Jurkat, Clone E6-1 (cell line): ENCODE measurements at places on chromosomes 3 and 15.

DNA sequence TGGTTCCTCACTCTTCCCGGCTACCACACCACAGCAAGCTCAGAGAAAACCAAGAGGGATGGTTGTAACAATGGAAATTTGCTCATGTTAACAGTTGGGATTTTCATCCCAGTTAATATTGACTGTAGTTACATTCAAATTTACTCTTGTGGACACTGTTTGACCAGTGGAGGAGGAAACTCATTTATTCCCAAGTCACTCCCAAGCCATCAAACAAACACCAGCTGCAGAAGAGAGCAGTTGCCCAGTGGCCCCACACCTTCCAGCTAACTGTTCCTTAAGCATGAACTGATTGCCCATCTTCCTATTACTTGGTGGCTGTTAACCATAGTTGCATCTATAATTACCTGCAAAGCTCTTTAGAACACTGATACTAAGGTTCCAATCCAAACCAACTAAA, 24.1 kb upstream of the MECOM start:
- DNase-seq = no peak

DNA sequence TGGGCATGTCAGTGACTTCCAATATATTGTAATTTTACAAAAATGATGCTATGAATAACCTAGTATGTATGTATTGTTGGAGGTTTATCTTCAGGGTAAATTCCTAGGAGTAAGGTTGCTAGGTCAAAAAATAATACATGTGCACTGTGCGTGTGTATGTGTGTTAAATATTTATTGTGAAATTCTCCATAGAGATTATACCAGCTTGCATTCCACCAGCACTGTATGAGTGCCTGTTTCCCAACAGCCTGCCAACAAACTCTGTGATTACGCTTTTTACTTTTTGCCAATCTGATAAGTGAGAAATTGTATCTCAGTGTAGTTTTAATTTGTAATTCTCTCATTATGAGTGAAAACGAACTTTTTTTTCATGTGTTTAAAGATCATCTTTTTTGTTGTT, 12.6 kb upstream of the IGF2BP2 start:
- no peak for DNase-seq

- no peak for DNase-seq
These were observed 16.8 kb downstream of the PLA2G4F start for GRCh38 chr15:42139596-42139995.

DNA sequence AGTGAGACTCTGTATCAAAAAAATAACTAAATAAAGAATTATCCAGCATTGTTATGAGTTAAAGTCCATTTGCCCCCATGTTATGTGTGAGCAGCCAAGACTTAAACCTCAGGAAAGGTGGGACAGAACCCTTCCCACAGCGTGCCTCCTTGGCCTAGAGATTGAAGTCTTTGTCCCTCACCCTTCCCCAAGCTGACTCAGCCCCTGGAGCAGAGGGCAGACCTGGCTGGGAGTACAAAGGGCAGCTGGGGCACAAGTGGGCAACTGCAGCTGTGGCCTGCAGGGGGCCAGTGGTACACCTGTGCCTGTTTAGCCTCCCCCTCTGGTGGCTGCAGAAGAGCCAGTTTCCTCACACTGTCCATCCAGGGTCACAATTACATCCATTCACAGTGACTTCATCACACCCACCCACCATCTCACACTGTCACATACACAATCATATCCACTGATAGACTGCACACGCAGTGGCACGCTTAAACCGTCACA, 940 bp upstream of the ACY1 start:
- DNase-seq = no peak

- DNase-seq = no peak
These were observed 53.5 kb upstream of the PRTG start for GRCh38 chr15:55796321-55796965.

- DNase-seq = no peak
These were observed 866.1 kb downstream of the NSUN3 start for GRCh38 chr3:94928921-94929320.

DNA sequence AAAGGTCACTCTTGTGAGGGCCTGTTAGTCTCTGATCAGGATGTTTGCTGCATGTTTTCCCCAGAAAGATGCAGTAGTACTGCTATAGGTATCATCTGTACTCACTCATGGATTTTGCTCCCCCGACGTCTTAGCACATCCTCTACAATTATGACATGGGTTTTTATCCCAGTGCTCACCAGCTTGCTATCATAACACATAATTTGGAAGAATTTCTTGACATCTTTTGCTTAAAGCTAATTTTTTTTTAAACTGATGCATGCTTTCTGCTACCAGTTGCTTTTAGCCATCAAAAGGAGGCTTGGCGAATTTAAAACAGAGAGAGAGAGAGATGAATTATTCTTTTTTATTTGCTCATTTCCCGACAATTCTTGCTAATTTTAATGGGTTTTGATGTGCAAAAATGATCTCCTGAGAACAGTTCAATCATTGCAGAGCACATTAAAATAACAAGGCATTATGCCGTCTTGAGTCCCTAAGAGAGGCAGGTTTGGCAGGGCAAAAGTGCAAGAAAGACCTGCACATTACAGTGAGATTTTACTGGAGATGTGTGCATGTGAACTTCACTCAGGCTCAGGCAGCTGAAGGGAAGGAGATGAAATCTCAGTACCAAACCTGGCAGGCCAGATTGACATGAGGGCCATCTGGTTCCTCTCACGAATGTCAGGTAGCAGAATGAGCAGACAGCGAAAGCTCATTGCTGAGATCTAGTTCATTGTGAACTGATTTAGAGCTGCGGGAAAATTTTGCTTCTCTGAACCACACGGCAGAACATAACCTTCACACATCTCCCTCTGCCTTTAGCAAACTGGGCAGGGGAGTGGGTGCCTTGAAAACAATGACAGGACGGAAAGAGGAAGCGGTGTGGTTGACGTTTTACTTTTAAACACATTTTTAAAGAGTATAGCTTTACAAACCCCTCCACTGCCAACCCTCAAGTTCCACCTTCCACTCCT, 25.9 kb upstream of the GOLGA8B start:
- DNase-seq = no peak

DNA sequence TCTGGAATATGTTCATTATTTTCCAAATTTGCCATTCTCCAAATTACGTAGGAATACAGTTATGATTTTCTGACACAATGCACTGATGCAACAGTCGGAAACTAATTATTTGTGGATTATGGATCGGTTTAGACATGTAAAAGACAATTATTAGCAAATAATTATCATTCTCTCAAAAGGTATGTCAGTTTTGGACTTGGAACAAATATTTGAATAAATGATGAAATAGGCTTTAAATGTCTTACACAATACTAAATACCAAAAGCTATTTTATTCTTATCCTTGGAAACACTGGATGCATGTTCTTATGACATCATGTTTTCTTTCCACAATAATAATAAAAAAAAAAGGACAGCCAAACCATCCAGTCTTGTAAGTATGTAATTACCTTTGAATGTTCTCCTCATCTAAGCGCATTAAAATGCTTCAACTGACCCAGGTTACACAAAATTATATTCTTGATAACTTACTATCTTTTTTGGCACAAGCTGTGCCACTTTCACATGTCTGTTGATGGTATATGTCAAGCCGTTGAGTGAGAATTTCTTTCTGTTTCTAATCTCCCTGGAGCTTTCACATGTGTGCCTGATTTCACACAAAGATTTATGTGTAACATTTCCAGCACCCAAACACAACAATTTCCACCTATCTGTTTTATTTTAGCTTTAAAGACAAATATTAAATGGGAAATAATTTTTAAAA, 238.5 kb upstream of the ZNF385D start:
- DNase-seq = no peak

- no peak for DNase-seq
These were observed 28.5 kb downstream of the RTF1 start for GRCh38 chr15:41445399-41445798.

GRCh38 chr15:64991536-64992135, 1.9 kb upstream of the SPG21 start:
- no peak for DNase-seq

- peak; percentile 14 for DNase-seq
These were observed 50.0 kb downstream of the RLBP1 start for GRCh38 chr15:89171136-89172072.

DNA sequence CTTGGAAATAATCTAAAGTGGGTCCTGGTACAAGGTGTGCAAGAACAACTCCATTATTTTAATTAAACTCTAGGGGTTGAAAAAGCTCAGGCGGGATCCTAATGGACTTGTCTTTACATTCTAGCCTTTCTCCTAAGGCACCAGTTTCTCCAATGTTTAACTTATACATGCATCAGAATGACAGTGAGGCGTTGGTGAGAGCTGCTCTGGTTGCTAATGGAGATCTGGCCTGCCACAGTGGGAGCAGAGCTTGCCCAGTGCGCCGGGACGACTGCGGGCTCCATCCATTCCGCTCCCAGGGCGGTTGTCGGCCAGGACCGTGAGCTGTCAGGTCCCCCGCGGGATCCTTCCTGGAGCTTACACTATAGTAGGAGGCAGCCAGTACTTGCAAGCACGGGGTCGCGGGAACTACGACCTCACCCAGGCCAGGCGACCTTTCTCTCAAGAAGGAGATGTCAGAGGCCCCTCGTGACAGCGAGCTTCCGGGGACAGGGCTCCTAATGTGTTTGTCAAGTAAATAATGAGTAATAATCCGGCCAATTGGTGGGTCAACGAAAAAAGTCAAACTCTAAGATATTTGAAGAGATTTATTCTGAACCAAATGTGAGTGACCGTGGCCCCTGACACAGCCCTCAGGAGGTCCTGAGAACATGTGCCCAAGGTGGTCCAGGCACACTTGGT, 991 bp upstream of the HIGD1A start:
- no peak for DNase-seq

DNA sequence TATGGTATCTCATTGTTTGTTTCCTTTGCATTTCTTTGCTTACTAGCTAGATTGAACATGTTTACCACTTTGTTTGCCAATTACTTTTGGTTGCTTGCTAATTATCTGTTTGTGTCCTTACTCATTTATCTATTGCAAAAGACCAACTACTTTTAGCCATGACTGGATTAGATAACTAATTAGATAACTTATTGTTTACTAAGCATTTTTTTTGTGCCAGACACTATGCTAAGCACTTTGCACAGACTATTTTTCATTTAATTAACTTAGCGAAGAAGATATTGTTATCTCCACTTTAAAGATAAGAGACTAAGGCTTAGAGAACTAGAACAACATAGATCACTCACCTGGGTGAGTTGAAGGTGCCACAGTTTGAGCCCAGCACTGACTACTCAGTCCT, 16.9 kb upstream of the ZFAND6 start:
- no peak for DNase-seq

GRCh38 chr3:102714567-102714966, 279.8 kb downstream of the ZPLD1 start:
- DNase-seq = no peak

DNA sequence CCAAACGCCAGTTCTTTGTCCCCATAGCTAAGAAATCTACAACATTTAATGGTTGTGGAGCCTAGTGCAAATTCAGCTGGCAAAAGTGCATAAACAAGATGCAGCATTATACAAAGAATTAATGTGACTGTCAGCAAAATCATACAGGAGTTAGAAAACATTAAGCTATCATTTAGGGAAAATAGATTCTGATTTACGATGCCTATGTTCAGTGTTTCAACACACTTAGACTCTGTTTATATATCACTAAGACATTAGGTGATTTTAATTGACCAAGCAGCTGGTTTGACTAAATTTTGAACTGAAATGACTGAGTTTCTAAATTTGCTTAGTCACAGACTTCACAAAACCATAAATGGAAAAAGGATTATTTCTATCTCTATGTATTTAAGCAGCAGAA, 1076.8 kb downstream of the TBL1XR1 start:
- DNase-seq = no peak

GRCh38 chr3:39754549-39754948, 54.9 kb upstream of the MYRIP start:
- DNase-seq = no peak

- no peak for DNase-seq
These were observed 40.9 kb downstream of the KLHL18 start for GRCh38 chr3:47323431-47324277.

DNA sequence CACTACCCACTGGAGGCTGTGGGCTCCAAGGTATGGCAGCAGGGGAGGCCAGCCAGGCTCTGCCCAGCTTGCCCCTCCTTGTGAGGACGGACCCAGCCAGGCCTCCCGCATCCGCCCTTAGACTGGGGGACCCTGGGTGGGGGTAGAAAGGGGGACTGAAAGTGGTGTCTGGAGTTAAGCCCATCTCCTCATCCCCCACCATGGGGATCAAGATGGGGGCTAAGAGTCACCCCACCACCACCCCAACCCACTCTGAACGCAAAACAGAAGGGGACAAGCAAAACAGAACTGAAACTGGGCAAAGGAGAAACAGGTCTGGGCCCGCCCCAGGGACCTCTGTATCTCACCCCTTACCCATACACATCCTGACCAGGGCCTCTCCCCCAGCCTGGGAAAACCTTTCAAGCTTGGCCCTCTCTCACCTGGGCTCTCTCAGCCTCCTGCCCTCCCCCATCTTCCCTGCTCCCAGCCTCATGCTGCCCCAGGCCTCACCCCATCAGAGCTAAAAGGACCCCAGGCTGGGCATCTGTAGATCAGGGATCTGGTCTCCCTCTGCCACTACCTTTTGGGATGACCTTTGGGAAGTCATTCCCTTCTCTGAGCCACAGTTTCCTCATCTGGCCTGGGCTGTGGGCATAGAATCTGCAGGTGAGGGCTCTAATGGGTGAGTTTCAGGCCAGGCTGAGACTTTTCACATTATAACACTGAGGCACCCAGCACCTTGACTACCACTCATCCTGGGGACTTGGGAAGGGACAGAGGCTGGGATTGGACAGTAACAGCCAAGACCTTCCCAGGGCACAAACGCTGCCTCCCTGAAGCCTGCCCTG, 30.0 kb upstream of the CYP11A1 start:
- no peak for DNase-seq

GRCh38 chr15:40881351-40881750, 7.3 kb upstream of the RHOV start:
- DNase-seq = no peak

DNA sequence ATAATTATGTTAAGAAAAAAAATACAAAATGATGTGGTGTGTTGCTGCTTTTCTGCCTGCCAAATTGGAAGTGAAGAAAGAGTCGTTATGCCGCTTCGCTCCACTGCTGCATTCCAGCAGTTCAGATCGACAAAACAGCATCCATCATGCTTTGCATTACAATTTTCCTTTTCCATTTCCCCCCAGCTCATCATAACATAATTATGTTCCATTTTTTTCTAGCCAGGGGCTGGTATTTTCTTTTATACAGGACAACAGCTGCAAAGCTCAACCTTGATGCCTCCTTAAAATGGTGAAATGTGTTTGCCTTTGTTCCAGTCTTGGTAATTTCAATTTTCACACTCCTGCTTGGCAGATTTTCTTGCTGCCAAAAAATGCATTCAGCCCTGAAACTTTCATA, 44.9 kb upstream of the KBTBD12 start:
- no peak for DNase-seq

GRCh38 chr15:57859130-57859685, 152.7 kb downstream of the POLR2M start:
- DNase-seq = no peak
